ENCODE measurements at places on chromosomes 6 and 20.

DNA sequence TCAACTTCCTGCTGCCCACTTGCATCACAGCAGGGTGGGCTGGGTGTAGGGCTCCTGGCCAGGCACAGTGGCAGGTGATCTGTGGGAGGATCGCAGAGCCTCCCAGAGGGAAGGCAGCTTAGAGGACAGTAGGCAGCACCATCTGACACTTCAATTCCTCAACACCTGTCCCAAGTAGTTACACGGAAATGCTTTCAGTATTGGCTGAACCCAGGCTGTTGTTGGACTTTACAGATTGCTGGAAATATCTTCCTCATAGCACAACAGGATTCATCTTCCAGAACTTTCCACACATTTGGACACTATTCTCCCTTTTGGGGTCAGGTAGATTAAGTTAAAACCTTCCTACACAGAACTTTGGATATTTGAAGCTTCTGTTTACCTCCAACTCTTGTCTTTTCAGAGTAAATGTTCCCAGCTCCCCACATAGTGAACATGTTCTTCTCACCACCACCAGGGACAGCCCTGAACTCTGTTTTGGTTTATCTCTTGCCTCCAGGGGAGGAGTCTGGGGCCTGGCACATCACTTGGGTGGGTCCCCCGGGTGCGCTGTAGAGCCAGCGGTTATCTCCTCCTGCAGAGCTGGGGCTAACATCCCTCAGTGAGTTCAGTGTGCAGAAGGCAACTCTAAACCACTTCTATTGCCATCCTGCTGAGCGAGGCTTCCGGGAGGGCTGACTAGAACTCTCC is 3.5 kb upstream of the SLC22A2 start:
- DNase-seq: no peak

GRCh38 chr6:89597372-89597771 is 41.2 kb downstream of the LYRM2 start:
- no peak for DNase-seq

DNA sequence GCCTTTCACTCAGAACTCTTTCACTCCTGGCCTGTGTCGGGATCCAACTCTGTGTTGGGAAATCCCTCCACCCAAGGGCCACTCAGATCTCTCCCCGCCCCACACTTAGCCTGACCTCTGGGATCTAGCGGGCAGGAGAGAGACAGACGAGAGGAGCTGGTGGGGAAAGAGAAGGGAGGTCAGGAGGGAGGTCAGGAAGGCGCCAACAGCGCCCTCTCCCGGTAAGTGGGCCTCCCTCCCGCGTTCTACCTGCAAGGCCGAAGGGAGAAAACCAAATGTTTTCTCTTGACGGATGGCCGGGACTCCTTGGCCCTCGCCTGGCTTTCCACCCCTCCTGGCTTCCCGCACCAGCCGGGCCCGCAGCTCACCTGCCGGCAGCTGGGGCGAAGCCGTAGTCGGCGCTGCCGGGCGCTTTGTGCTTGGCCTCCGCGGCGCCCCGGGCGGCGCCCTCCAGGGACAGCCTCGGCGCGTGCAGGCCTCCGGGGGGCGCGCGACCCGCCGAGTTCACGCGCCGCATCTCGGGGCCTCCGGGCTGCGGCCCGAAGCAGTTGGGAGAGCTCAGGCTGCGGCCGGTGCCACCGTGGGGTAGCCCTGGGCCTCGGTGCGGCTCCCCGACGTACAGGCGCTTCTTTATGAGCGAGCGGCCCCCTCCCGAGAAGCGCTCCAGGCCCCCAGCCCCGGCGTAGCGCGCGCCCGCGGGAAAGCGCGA is 38.2 kb downstream of the C6orf132 start:
- DNase-seq: no peak

DNA sequence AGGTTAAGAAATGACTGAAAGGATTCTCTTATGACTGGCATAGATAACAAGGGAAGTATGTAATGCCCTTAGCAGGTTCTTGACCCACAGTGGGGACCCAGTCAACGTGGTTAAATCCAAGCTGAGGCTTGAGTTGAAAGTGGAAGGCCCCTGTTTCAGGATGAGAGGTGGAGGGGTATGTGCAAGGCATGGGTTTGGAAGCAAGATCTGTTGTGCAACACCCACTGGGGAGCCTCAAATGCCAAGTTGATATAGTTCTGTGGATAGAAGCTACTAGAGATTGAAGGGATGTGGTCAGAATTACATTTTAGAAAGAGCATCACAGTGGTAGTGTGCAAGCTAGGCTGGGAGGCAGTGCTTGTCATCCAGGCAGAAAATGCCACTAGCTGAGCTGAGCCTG is 5.1 kb downstream of the PABPC1L start:
- DNase-seq: no peak

- DNase-seq: no peak
Measured at GRCh38 chr6:127434651-127435050, 24.5 kb downstream of the KIAA0408 start.

- no peak for DNase-seq
Measured at GRCh38 chr20:35395728-35396127, 16.0 kb downstream of the UQCC1 start.

GRCh38 chr20:35311409-35311808 is 19.2 kb upstream of the FAM83C start:
- DNase-seq: no peak

DNA sequence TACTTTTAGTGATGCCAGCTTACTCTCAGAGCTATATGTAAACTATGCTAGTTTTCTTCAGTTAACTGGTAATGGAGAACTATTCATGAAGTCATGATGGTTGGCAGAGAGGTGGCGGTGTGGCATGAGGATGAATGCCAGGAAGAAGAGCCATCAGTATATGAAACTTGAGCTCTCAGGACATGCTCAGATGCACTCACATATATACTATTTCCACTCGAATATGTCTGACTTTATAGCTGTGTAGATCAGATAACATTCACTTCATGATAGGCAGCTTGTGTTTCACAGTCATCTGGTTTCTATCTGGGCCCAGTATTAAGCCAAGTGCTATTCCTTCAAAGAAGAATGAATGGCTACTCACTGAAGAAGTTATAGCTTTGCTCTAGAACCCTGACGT is 46.2 kb upstream of the CEP85L start:
- no peak for DNase-seq

GRCh38 chr20:51749674-51750036 is 18.5 kb downstream of the ATP9A start:
- DNase-seq: no peak

DNA sequence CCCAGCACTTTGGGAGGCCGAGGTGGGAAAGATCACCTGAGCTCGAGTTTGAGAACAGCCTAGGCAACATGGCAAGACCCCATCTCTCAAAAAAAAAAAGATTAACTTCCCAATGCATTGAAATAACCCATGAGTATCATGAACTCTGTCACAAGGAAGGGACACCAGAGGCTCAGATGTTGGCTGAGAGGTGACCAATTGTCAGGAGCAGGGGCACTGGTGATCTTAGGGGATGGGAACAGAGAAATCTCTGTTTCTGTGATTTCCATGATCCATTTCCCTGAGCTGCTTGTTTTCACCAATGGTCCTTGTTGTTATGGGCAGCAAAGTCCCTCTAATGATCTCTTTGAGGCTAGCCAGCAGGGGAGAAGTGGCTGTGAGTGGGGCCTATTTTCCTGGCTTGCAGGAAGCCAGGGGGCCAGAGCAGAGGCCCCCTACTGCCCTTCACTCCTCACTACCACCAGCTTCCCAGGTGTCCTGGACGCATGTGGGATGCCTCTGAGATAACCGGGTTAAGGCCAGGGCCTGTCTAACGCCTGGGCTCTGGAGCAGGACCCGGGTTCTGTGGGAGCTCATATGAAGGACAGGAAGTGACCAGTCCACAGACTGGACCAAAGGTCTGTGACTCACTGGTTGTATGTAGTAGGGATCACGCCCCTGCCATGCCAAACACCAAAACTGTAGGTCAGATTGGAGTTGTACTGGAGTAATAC is 54.4 kb downstream of the PCNA start:
- no peak for DNase-seq

DNA sequence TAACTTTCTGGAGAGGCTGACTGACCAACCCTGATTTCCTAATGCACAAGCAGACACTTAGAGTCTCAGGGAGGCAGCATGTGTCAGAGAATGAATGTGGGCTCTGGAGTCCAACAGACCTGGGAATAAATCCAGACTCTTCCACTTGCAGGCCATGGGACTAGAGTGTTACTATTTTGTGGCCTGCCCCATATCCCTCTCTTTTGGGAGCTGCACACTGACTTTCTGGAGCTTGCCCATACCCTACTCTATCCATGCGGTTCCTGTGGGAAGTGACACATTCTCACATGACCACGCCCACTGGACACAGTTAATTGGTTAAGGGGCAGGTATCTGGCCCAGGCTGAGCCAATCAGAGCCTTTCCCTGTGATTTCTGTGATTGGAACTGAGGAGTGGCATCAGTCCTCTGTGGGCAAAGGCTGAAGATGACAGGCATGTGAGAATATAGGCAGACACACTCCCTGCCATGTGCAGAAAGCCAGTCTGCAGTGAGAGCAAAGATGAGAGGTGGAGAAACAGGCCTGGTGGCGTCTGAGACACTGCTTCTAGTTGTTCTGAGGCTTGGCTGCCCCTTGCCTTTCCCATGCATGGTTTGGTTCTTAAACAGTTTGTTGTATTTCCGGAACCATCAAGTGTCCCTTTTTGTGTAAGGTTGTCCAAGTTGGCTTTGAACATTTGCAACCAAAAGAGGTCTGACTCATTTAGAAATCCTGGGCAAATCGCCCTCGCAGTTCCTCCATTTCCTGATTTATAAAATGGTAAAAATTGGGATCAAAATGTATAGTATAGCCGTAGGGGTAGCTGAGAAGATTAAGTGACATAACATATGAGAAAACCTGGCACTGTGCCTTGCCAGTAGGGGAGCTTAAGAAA is 125.6 kb downstream of the CDC5L start:
- DNase-seq: no peak

GRCh38 chr20:38842026-38842425 is 36.5 kb downstream of the PPP1R16B start:
- DNase-seq: no peak

GRCh38 chr6:116011520-116011919 is 49.2 kb downstream of the FRK start:
- DNase-seq: no peak

DNA sequence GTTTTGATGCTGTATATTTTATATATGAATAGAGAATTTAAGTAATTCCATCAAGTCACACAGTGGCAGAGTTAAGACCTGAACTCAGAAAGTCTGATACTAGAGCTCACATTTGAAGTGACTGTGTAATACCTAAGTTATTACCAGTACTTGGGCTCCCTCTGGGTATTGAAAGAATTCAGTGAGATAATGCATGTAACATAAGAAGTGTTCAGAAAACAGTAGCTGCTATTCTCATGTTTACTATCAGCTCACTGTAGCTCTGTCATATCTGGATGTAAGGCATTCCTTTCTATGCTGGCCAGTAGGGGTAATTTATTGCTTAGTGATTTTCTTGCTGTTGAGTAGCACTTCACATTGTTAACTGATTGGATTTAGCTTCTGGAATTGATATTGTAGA is 44.6 kb downstream of the NKX2-4 start:
- no peak for DNase-seq

- DNase-seq: no peak
Measured at GRCh38 chr6:169155481-169155880, 98.2 kb downstream of the THBS2 start.

GRCh38 chr20:14491436-14491835 is 154.0 kb upstream of the FLRT3 start:
- DNase-seq: no peak

DNA sequence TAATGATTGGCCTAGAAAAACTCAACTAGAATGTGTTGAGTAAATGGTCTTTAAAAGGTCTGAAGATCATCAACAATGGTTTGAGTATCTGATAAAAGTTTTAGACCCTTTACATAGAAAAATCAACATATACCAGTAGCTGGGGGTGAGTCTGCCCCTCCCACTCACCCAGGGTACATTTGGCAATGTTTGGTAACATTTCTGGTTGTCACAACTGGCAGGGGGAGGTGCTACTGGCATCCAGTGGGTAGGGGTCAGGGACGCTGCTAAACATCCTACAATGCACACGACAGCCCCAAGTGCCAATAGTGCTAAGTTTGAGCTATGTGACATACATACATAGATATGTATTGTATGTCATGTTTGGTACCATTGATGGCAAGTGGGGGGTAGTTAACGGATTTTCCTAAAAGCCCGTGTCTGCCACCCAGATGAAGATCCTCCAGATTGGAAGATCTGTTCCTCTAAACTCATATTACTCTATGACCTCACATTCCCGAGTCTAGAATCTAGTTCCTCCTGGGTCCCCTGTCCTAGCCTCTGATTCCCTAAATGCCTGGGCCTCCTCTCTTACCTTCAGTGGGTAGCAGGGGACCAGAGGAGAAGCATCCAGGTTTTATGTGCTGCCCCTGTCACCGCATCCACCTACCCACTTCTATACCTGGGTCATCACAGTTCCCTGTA is 2.5 kb upstream of the MMP9 start:
- no peak for DNase-seq

DNA sequence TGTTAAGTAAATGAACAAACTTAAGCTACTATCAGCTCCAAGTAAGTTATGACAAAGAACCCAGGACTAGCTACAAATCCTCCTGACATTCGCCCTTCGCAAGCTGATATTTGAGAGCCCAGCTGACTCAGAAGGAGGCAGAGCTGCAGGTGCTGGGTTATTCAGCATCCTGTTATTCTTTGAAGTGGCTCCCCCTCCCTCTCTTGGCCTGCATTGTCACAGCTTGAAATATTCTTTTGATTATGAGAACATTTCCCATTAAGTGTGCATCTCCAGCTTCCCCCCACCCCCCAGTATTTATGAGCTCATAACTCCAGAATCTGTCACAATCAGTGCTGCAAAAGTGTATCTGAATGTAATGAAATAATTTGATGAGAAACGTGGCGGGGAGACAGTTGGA is 78.8 kb upstream of the RALY start:
- DNase-seq: no peak

- no peak for DNase-seq
Measured at GRCh38 chr6:79600812-79601609, 30.1 kb upstream of the SH3BGRL2 start.

- DNase-seq: no peak
Measured at GRCh38 chr6:87183687-87184086, 28.3 kb downstream of the ZNF292 start.

- no peak for DNase-seq
Measured at GRCh38 chr20:37989601-37990295, 43.5 kb downstream of the TTI1 start.

GRCh38 chr6:29965873-29966601 is 23.7 kb downstream of the HLA-A start:
- DNase-seq: no peak

GRCh38 chr6:134437376-134437775 is 119.5 kb upstream of the SGK1 start:
- no peak for DNase-seq
